ENCODE measurements at places on chromosomes 6 and 20.
A peak's percentile ranks its signal among the peaks of the same experiment; 100 is the strongest.

GRCh38 chr20:36441416-36441815 lies 99.9 kb upstream of the MYL9 start:
- no peak for DNase-seq

- no peak for DNase-seq
These were observed 34.7 kb upstream of the TBXT start for GRCh38 chr6:166202321-166202733.

DNA sequence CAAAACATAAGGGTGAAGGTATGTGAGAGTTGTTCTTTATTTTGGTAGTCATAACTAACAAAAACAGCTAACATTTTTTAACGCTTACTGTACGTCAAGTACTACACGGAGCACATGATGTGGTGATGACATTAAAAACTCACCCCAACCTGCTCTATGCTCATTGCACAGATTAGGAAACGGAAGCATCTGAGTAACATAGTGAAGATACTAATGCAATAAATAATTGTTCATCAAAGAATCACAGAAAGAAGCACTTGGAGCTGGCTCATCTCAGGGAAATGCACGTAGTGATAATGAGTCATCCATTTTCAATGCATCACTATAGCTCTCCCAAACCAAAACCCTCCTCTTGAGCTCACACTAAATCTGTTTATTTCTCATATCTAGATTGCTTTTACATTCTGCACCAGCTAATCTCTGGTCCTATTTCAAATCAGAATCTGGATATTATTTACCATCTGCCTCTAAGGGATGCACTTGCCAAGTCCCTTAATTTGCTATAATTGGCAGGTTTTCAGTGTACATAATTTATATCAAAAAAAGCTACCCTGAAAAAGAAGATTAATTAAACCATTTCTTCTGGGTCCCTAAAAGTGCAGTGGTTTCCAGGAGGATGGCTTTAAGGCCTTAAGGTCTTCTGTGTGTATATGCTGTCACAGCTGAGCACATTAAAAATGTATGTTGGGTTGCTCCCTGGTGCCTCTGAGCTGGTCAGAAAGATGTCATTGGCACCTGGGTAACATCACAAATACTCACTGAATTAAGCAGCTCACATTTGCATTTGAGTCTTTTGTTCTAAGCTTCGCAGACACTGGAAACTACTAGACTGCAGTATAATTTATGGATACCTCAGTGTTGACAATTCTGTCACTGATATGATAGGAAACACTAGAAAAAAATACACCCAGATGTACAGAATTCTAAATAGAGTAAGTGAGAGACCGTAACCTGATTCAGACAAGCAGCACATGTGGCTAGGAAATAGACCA lies 677.4 kb upstream of the CITED2 start:
- DNase-seq = no peak

GRCh38 chr6:129498541-129498940 lies 211.4 kb downstream of the ARHGAP18 start:
- DNase-seq = no peak

GRCh38 chr20:5036828-5037227 lies 35.5 kb upstream of the SLC23A2 start:
- no peak for DNase-seq

DNA sequence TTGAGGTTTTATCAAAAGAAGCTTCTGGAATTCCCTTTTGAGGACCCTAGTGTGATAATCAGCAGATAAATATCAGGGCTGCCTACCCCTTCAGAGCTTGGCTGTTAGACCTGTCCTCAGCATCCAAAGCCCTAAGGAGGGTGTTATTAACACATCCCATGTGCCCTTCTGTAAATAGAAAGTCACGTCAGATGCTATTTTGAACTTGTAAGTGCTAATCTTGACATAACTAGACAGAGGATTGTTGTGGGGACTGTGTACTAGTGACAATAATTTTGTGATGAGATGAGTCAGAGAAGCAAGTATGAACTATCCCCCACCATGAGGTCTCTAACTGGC lies 4.9 kb upstream of the LAMA4 start:
- no peak for DNase-seq

- DNase-seq = no peak
These were observed 32.5 kb downstream of the HLA-DPB1 start for GRCh38 chr6:33108307-33108706.

DNA sequence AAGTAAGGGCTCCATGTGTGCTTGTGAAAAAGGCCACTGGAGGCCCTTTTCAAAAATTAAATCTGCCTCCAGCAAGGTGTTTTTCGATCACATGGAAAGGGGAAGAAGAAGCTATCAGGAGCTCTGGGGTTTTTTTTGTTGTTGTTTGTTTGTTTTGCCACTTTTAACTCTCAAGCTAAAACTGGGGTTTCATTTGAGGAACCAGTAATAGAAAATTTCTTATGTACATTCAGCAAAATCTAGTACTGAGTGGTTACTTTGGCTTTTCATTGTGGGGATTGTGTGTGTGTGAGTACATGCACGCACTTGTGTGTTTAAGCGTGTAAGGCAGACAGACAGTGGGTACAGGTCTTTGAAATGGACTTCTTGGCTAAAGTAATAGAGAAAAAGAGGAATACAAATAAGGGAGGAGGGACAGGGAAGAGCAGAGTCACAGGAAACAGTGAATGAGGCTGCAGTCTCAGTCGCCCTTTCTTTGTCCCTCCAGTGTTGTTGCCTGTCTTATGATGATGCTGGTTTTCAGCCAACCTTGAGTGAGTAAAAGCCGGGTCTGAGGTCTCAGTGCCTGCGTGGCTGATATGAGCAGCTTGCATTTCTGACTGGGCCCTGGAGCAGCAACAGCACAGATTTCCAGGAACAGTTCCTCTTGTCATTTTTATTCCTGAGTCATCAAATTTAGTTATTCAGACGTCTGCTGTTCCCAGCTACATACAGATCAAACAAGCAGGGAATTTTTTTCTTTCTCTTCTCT lies 26.2 kb downstream of the SLC16A10 start:
- peak; percentile 14 for DNase-seq

DNA sequence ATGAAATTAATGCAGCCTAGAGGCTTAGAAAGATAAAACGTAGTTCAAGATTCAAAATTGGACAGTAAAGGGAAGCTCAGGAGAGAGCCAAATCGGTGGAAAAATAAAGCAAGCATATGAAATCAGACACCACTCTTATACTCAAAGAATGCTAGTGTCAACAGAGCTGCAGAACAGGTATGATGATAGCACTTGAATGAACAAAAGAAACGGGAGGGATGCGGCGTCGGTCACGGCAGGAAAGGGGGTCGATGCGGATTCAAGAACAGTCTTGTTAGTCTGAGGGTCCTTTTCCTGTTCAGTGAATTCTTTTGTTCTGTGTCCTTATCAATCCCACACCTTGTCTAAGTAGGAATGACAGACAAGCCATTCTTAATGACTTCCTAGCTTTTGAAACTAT lies 114.4 kb downstream of the FOXC1 start:
- DNase-seq = no peak

DNA sequence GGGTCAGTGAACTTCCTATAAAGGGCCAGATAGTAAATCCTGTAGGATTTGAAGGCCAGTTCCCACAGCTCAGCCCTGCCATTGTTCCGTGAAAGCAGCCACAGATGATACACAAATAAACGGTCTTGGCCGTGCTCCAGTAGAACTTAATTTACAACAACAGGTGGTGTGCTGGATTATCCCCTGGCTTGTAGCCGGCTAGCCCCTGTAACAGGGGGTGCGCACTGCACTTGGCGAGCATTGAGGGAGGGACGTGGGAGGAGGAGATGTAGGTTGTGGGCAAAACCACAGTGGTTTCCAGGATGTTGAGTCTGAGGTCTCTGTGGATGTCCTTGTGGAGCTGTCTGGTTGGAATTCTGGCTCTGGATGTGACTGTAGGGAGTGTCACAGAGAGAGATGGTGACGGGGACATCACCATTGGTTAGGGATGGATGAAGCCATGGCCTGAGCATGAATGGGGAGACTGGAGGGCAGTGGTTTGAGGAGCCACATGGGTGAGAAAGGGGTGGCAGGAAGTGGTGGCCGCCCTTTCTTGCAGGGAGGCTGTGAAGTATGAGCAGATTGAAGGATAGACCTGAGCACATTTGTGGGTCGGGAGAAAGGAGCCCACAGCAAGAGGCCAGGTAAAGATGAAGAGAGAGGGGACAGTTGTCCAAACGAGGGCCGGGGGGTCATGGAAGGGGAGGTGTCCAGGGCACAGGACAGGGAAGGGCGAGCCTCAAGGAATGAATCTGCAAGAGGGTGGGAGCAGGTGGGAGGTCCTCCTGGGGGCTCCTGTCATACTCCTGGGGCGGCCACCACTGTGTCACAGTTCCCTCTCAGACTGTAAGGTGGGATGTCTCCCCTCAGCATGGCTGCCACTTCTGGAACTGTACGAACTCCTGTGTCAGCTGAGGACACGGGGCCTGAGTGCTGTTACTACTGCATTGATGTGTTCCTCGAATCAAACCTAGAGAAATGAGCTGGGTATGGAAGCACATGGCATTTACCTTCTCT lies 53.6 kb downstream of the CDH26 start:
- DNase-seq = no peak

- no peak for DNase-seq
These were observed 117.4 kb downstream of the ADAT2 start for GRCh38 chr6:143333081-143333480.

DNA sequence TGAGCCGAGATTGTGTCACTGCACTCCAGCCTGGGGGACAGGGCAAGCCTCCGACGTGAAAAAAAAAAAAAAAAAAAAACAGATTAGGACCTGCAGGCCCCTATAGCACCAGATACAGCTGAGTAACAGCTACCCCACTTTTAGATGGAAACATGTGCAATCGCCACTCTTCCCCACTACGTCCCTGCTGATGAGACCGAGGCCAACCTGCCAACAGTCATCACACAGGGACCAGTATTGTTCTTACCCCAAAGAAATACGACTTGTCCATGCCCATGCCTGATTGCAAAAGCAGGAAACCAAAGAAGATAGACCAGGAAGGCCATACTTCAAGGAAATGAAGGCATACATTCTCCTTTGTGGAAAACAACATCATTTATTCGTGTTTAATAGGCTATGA lies 45.8 kb downstream of the ZMYND8 start:
- DNase-seq = no peak

DNA sequence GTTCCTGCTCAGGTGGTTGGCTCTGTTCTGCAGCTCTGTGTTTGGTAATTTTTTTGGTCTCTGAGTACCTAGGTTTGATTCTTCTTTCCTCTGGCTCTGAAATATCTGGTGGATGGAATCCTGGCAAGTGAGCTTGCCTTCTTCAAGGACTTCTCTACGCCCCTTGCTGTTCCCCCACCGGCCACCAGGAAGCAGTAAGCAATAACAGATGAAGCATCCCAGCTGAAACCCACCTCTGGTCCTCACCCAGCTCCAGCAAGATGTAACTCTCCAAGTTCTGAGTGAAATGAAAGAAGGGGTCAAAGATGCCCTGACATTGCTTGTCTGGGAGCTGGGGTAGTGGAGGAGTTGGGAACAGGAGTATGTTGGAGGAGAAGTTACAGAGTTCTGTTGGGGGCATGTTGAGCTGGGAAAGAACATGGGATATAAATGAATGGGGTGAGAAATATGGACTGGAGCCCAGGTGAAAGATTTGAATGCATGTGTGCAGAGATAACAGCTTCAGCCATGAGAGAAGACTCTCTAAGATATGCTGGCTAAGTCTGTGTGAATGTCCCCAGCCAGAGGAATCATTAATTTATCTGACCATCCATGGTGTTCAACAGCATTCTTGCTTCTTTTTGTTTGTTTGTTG lies 51.3 kb upstream of the GLP1R start:
- DNase-seq = peak; percentile 21

DNA sequence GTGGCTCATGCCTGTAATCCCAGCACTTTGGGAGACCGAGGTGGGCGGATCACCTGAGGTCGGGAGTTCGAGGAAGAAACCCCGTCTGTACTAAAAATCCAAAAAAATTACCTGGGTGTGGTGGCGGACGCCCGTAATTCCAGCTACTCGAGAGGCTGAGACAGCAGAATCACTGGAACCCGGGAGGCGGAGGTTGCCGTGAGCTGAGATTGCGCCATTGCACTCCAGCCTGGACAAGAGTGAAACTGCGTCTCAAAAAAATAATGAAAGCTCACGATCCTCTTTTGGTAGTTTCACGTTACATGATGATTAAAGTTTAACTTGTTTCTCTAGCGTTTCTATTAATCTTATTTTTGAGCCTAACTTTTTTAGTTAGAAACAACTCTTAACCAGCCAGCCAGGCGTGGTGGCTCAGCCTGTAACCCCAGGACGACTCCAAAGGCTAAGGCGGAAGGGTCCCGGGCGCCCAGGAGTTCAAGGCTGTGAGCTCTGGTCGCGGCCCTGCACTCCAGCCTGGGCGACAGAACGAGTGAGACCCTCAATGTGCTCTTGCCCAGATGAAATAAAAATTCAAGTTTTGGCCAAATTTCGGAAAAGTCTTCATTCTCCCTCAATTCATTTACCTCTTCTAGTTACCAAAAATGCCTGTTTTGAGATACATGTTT lies 1.2 kb upstream of the WRNIP1 start:
- no peak for DNase-seq

DNA sequence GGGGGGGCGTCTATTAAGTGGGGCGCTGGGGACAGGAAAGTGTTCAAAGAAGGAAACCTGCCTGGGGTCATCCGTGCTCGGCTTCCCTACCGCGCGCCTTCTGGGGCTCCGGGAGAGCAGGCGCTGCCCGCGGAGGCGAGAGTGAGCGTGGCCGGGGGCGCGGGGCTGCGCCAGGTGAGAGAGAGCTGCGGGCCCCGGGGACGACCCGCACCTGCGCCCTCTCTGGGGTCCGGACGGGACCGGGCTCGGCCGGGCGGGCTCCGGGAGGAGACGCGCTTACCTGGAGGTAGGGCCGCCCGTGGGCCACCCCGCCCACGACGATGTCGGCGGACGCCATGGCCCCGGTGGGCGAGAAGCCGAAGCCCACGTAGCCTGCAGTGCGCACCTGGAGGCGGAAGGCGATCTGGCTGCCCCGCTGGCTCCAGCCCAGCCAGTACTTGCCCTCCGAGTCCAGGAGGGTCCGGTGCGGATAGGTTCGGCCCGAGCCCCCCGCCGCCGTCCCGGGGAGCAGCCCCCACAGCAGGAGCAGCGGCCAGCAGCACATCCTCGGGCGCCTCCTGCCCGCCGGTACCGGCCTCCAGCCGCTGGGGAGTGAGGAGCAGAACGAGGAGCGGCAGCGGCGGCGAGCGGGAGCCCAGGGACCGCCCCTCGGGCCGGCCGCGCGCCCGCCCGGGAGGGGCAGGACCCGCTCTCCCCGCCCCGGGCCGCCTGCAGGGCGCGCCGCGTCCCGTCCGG lies at the start of gene MOXD1:
Gene MOXD1, minus strand, starts transcription at position 593 of the 735 bp plus-strand sequence. Its CDS starts 49 bp downstream, at position 544.
- no peak for DNase-seq

- DNase-seq = no peak
These were observed 34.2 kb downstream of the MAFB start for GRCh38 chr20:40654876-40655275.
